NCI-H1417 treated with DMSO at 0.1 percent for 48 hours (cell line): ENCODE measurements at places on chromosomes 3 and 15.

- DNase-seq = no peak
These were observed 30.4 kb upstream of the FBLN2 start for GRCh38 chr3:13518516-13518953.

GRCh38 chr3:73491287-73491662 lies 133.5 kb downstream of the PDZRN3 start:
- no peak for DNase-seq

DNA sequence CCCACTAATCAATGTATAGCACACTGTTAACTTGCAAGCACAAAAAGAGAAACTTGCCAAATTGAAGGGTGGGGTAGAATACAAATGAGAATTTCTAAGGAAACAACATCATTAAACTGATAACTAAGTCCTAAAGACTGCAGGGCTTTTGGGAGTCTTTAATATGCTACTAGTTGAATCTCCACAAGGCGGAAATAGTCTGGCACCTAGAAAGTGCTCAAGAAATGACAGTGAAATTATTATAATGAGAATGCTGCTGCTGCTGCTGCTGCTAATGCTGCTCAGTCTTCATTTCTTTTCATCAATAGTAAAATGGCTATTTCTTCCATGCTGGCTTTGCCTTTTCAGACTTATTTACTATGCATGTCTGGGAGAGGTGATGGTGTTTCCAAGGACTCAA lies 91.8 kb downstream of the BTD start:
- no peak for DNase-seq

GRCh38 chr3:88180398-88180999 lies 30.7 kb downstream of the C3orf38 start:
- no peak for DNase-seq

DNA sequence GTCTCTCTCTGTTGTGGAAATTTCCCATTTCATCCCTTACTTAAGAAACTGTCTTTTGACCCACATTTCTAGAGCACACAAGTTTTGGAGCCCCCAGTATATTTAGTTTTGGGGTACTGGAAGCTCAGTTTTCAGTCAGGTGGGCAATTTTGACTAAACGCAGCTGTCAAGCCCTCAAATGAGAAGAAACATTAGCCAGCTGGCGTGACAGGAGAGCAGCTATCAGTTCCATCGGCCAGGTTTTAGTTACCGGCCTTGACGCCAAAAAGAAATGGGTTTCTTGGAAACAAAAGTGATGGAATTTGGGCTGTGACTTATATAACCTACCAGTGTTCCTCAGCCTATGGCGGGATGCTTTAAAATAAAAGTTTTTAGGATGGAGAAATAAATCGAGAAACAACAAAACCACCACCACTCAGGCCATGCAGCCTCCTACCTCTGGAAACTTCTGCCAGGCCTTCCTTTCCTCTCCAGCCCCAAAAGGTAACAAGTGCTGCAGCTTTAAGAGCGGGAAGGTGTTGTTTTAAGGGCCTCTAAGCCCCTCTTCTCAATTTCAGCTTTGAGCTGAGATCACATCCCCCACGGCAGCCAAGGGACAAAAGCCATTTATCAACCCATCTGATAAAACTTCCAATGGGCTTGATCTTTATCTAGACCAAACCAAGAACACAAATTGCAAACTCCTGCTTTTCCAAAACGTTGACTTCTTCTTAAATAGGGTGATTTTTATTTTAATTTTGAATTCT lies 18.3 kb downstream of the RGMA start:
- no peak for DNase-seq

- DNase-seq = no peak
These were observed 309.8 kb downstream of the GBE1 start for GRCh38 chr3:81451611-81452010.

DNA sequence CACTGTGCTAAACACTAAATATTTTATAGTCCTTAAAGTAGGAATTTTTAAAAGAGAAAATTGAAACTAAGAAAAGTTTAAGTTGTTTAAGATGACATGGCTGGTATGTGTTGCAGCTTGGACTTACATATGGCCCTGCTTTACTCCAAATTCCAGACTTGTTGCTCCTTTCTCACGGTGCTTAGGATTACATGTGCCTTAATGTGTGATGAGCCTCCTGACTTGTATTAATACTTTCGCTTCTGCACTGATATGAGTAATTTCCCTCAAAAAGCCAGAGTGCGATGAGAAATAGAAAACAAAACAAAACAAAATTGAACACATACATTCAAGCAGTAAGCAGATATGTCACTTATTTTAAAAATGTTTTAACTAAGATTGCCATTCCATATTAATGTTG lies 250.2 kb downstream of the VGLL3 start:
- no peak for DNase-seq

GRCh38 chr3:46400000-46400734 lies 6.7 kb downstream of the CCR5AS start:
- no peak for DNase-seq
